Frontal cortex (tissue), 4 donors: ENCODE measurements at places on chromosomes 3 and 15. TPM values are rescaled to one million over a fixed set of nuclear protein-coding genes. Genes with fewer than 3 reads are reported as not detected.

- DNase-seq = no peak
Measured at GRCh38 chr15:100836501-100836900, 43.1 kb upstream of the ALDH1A3 start.

DNA sequence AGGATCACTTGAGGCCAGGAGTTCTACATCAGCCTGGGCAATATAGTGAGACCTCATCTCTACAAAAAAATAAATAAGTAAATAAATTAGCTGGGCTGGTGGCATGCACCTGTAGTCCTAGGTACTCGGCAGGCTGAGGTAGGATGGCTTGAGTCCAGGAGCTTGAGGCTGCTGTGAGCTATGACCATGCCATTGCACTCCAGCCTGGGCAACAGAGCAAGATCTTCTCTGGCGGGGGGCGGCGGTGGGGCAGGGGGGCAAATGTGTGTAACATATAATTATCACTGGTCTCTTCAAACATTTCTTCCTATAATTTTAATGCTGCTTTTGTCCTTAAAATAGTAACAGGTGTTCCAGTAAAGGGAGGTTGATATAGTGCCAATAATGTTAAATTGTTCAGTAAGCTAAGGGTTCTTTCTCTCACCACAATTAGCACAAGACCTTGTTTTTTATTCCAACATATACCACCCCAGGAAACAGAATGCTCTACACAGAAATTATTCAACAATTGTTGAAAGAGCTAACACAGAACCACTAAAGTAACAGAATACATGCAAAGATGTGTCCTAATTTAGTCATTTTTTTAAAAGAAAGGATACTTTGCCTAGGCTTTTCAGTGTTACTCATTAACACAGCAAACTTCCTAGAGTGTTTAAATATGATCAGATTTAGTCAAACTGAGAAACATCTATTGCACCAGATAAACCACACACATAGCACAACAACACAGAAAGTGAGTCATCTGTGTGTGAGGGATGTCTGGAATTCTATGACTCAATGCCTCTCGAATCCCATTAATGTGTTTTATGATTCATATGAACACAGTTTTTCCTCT is 29.1 kb downstream of the ANKRD28 start:
- no peak for DNase-seq

DNA sequence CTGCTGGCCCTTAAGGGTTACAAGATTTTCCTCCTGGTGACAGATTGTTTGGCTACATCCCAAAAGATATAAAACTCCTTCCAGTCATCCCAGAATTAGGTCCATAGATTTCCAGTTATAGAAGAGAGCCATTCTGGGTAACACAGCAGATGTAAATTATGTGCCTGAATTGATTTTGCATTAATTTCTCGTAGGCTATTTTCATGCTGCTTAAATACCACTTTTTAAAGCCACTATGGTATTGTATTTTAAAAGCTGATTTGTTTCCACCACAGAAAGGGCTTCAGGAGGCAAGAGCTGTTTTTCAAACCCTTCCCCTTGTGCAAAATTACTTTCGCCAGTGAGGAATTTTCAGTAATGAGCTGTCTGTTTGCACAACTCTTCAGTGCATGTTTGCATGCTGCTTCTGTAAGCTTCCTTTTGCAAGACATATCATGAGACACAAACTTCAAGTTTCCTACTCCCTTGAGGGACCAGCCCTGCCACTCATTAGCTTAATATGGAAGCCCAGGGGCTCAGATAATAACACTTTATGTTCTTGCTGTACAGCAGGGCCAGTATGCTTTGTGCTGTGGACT is 105.4 kb upstream of the TNIK start:
- DNase-seq = no peak

- DNase-seq = no peak
Measured at GRCh38 chr3:65828706-65829105, 210.0 kb downstream of the MAGI1 start.

DNA sequence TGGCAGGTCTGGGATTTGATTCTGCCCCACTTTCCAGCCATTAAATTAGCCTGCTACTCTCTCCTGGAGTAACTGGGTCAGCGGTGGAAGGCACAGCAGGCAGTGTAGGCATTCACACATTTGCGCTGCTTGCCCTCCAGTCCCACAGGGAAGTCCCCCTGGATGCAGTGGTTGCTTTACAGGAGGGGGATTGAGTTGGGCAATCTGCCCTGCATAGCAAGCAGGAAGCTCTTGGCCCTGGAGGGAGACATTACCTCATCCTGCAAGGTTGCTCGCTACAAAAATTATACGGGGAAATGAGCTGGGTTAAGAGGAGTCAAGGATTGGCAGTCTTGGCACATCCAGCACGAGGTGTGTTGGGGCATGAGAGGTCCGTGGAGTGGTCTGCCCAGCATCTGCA is 14.8 kb downstream of the MCM2 start:
- no peak for DNase-seq

GRCh38 chr3:12489832-12490231 is 5.6 kb downstream of the TSEN2 start:
- DNase-seq = no peak

DNA sequence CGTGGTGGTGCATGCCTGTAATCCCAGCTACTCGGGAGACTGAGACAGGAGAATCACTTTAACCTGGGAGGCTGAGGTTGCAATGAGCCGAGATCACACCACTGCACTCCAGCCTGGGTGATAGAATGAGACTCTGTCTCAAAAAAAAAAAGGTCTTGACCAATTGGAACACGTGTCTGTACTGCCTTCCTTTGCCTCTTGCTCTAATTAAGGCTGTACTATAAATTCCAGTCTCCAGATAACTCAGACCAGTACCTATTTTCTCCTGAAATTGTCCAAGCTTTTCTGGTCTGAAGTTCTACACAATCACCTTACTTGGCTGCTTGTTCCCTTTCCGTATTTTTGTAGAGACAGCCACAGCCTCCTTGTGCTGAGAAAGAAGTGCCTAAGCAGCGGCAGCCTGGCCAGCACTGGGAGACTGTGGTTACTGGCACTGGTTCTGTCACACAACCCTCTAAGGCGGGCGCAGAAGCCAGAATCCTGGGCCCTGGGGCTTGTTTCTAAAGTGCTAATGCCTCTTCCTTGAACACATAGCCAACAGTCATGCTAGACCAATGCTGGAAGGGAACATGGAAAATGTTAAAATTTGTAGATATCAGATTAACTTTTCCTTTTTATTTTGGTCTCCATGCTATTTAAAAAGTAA is 6.2 kb upstream of the CEP70 start:
- no peak for DNase-seq

GRCh38 chr3:195058336-195059005 is 212.5 kb downstream of the XXYLT1 start:
- no peak for DNase-seq

- no peak for DNase-seq
Measured at GRCh38 chr3:24235121-24235520, 259.5 kb downstream of the THRB start.

DNA sequence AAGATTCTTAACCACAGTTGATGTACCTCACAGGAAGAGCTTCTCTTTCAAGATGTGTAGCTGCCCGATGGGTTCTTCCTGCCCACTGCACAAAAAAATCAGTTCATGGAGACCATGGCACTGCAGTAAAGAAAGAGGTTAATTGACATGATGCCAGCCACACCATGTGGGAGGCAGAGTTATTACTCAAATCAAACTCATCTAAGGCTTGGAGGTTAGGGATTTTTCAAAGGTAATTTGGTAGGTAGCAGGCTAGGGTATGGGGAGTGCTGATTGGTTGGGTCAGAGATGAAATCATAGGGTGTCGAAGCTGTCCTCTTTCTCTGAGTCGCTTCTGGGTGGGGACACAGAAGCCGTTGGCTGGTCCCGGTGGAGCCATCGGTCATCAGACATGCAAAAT is 57.4 kb upstream of the BDH1 start:
- DNase-seq = no peak

DNA sequence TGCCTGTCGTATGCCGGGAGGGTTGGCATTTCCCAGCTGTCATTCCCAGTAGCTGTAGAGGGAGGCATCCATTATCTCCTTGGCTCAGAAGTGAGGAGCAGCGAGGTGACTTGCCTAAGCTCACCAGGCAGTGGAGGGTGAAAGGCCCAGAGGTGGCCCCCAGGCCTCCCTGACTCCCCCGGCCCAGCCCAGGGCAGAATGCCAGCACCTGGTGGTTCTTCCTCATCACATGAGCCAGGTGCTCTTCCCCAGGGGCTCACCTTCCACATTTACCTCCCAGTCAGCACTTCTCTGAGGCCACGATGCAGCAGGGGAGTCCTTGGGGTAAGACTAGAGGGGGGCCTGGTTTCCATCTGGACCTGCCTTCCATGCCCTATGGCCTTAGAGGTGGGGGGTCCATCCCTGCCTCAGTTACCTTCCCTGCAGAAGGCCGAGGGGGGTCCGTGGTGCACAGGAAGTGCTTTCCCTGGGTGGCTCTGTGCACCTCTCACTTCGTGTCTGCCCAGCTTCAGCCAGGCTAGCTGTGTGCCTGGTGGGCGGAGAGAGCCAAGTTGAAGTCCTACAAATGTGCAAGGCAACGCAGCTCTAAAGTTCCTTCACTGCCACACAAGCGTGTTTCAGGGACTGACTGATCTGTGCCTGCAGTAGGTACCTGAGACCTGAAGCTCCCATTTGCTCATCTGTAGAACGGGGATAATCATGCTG is 70.3 kb upstream of the PLXNA1 start:
- DNase-seq = no peak

DNA sequence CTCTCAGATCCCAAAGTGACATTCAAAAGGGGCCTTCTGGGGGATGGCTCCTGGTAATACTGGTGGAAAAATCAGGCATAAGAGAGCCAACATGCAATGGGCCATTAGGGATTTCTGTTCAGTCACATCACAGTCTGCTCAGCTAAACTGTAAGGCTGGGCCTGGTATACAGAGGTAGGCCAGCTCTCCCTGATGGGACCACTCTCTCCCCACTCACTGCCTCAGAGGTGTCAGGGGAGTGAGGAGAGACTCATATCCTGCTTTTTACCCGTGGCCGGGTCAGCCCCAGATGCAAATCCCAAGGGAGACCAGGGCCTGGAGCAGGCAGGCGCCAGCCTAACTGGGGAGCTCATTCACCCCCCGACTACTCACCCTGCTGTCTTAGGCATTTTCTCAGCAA is 48.1 kb upstream of the TPM1 start:
- DNase-seq = no peak

- no peak for DNase-seq
Measured at GRCh38 chr3:64056606-64057180, 33.4 kb upstream of the PSMD6 start.

DNA sequence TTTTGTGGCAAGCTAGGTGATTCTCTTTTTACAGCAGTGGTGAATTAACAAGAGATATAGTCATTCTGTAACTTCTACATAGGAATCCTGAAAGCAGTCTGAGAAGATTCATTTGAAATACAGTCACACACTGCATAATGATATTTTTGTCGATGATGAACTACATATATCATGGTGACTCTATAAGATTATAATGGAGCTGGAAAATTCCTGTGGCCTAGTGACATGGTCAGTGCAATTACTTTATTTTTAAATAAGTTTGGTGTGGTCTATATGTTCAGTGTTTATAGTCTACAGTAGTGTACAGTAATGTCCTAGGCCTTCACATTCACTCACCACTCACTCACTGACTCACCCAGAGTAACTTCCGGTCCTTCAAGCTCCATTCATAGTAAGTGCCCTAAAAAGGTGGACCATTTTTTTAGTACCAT is 511.4 kb upstream of the MCTP2 start:
- no peak for DNase-seq

DNA sequence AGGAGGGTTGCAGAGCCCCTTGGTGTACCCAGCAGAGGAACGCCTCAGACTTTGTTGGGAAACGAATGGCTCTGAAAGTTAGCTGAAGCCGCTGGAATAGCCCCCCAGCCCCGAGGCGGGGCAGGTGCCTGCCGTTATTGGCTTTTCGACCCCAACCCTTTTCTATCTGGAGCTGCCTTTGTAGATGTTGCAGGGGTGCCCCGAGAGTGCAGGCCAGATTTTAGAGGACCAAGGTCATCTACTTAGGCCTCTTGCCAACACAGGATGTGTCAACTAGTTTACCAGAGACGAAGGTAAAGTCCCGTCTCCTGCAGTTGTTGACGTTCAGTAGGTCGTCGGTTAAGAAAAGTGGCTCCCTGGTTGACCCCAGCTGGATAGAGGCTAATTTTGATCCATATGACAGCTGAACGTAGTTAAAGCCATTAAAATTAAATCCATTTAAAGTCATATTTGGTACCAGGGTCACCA is 579 bp upstream of the UBE3A start:
- peak; percentile 5 for DNase-seq

- DNase-seq = no peak
Measured at GRCh38 chr3:159928071-159928491, 60.6 kb upstream of the IL12A start.

GRCh38 chr15:39918688-39919385 is 1.2 kb downstream of the GPR176 start:
- DNase-seq = no peak

- peak; percentile 50 for DNase-seq
Measured at GRCh38 chr3:197555281-197556261, at the start of gene BDH1. TSS of gene BDH1 (minus strand) at chr3:197555968. CDS start at chr3:197546443, 9,525 bp downstream.

DNA sequence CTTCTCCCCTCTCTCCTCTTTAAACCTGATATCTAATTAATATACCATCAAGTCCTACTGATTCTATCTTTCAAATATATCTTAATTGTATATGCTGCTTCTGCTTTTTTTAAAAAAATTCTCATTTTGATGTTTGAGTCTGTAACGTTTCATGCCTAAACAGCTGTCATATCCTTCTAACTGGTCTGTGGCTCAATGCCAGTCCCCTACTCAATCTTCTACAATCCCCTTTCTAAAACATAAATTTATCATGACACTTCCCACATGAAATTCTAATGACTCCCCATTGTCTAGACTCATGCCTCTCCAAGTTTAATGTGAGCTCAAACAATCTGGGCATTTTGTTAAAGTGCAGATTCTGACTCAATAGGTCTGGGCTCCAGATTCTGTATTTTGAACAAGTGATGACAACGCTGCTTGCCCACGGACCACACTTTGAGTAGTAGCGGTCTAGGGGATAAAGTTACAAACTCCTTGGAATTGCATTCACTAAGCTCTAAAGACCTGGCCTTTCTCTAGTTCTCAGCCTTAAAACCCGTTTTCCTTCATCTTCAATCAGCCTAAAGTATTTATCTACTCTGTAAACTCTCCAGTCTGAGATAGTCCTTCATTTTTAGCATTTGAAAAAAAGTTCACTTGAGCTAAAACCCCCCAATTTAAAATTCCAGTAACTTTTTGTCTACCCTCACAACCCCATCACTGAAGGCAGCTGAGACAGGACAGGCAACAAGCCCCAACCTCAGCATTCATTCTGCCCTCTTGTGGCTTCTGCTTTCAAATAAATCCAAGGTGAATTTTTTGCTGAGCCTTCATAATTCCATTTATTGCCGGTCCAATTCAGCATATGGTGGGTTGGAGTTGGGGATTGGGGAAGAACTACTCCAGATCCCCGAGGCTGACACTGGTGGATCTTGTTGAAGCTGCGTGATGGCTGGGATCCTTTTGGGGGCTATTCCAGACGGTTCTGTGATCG is 88.1 kb upstream of the THRB start:
- DNase-seq = no peak

- no peak for DNase-seq
Measured at GRCh38 chr3:180932819-180933218, 20.3 kb downstream of the FXR1 start.

GRCh38 chr3:187130346-187131066 is 8.8 kb downstream of the RPL39L start:
- no peak for DNase-seq

Gene LRRC15
- total RNA-seq = not detected

Gene ZNF35
- 22.4 TPM for total RNA-seq

Gene SPSB4
- 4.1 TPM for total RNA-seq

Gene MED12L
- 6.1 TPM for total RNA-seq

Gene NRROS
- 0.82 TPM for total RNA-seq

Gene MGA
- 81.9 TPM for total RNA-seq

Gene A4GNT
- total RNA-seq = not detected

Gene RETNLB
- total RNA-seq = not detected

Gene ADAMTS17
- total RNA-seq = 9.4 TPM

Gene HTR3E
- not detected for total RNA-seq

Gene CYP8B1
- total RNA-seq = not detected

Gene MKRN2
- 35.5 TPM for total RNA-seq

Gene P2RY1
- total RNA-seq = 33.8 TPM
